ENCODE measurements at places on chromosomes 4 and X.

GRCh38 chr4:138639018-138639741, 376.4 kb upstream of the NOCT start:
- no peak for DNase-seq

DNA sequence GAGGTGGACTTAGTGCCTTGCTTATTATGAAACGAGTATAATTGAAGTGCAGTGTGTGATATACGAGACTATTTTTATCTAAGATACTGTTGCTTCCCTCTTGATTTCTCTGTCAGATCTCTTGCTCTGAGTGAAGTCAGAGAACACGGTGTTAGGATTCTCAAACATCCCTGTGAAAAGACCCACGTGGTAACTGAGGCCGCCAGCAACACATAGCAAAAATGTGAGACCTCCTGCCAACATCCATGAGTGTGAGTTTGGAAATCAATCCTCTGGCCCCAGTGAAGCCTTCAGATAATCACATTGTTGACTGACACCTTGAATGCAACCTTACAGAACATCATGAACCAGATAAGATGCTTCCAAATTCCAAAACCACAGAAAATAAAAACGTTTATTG, 954.4 kb downstream of the FAT4 start:
- DNase-seq = no peak

DNA sequence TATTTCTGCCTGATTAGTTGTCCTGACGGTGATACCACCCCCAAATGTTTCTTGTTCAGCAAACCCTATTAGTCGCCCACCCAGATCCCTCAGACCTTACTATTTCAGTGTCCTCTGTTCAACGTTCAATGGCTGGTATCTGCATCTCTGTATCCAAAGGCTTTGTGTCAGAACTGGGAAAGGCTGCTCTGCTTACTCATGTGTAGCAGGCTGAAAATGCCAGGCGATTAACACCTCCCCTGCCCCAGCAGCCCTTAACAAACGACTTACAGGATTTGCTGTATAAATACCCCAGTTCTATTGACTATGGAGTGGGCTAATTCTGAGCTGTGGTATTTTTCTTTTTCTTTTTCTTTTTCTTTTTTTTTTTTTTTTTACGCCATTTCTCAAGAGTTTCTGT, 415.0 kb downstream of the ZNF674 start:
- no peak for DNase-seq

GRCh38 chr4:127204322-127204721, 428.4 kb upstream of the INTU start:
- DNase-seq = no peak

GRCh38 chr4:6916587-6917460, 7.2 kb downstream of the TBC1D14 start:
- no peak for DNase-seq

GRCh38 chr4:10688022-10688421, 3.5 kb upstream of the CLNK start:
- DNase-seq = no peak

DNA sequence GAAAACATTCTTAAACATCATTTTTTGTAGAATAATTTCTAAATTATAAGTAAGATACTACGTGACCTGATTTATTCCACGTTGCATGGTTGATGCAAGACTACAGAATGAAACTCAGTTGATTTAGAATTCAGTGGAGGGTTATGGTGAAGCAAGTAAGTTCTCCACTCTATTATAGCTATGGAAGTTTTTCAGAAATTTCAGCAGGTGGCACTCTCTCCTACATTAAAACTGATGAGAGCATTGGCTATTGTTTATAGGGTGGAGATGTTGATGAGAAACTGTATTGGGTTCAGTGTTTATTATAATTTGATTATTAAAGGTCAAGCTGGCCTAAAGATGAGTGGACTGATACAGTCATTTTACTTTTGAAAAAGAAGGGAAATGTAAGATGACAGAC, 88.0 kb downstream of the FNIP2 start:
- DNase-seq = no peak

GRCh38 chrX:12820737-12821136, 29.5 kb downstream of the PRPS2 start:
- no peak for DNase-seq

DNA sequence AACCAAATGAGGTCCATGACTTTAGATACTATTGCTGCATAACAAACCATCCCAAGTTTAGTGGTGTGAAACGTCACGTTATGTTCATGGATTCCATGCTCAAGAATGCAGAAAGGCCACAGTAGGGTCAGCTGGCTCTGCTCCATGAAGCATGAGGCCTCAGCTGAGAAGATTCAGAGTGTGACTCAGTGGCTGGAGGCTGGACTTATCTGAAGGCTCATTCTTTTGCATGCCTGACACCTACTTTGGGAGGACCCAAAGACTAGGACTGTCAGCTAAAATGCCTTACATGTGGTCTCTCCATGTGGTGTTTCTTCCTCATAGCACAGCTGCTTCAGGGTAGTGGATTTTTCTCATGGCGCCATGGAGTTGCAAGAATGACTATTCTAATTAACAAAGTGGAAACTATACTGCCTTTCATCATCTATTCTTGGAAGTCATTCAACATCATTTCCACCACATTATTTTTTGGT, 11.5 kb upstream of the CCDC149 start:
- no peak for DNase-seq

- no peak for DNase-seq
Observed at GRCh38 chrX:154739952-154740465, 10.9 kb downstream of the GAB3 start.

DNA sequence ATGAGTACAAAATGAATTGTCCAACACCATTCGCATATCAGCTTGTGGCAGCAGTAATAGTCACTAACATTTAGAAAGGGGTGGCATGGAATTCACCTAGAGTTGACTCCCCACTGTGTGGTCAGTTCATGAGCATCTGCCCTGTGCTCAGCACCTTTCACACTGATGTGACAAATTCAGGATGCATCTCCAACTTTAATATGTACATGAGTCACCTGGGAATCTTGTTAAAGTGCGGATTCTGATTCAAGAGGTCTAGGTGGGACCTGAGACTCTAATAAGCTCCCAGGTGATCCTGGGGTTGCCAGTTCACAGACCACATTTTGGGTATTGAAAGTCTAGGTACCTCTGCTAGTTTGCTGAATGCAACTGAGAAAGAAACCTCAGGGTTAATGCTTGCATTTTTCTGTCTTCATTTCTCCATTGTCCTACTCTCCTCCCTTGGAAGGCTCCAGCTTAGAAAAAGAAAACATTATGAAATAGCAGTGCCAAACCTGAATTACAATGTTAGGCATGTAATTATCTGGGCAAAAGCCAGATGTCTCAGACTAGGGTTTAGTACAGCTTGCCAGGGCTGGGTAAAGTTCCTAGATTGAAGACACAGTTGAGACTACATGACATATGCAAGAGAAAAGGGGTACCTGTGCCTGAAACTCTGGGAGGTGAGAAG, 32.7 kb downstream of the TMSB4X start:
- DNase-seq = no peak

DNA sequence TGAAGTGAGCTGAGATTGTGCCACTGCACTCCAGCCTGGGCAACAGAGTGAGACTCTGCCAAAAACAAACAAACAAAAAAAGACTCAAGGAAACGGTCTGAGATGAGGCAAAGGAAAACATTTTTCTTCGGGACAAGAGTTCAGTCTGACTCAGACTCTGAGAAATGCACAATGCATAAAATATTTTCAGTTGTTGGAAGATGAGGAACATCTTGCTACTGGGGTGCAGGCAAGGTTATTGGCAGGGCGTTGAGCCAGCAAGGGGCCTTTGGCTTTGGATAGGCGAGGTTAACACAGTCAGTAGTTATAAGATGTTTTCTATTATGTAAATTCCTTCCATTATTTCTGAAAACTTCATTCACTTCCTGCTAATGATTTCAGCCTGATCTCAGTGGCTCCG, 96.1 kb upstream of the VCX start:
- no peak for DNase-seq

DNA sequence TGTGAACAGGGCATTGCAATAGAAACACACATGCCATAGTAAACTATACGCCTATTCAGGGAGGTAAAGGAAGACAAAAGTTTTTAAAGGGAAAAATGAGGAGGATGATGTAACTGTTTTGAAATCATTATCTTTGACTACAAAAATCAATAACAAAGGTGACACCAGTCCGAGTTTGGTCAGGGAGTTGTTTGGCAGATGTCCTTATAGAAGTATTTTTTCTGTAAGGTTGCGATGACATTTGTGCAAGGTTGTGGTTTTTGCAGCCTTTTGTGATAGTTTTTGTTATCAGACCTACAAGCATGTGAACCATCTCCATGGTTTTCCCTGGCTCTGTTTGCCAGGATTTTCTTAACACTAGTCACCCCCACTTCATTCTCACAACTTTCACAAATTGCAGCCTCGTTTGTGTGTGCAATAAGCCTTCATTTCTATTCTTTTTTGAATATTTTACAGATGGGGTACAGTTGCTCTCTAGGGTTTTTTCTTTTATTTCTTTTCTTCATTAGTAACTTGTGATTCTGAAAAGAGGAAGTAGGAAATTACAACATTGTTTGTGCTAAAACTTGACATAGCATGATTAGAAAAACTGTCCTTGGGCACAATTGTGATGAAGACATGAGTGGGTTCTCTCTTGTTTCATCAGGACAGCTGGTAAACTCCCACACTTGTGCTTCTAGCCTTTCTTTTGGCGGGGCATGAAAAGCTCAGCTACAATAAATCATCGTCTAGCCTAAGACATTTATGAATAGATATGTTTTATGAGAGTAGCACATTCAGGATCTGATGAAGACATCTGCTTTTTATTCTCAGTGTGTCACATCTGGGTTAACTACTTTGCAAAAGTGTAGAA, 60.2 kb upstream of the PNPLA4 start:
- no peak for DNase-seq

Data from activated CD4-positive, alpha-beta T cell treated with anti-CD3 and anti-CD28 coated beads, Interleukin-2, amount 50 U/mL, for 24 hours (primary cell).